ENCODE measurements at places on chromosomes 12 and 14.

DNA sequence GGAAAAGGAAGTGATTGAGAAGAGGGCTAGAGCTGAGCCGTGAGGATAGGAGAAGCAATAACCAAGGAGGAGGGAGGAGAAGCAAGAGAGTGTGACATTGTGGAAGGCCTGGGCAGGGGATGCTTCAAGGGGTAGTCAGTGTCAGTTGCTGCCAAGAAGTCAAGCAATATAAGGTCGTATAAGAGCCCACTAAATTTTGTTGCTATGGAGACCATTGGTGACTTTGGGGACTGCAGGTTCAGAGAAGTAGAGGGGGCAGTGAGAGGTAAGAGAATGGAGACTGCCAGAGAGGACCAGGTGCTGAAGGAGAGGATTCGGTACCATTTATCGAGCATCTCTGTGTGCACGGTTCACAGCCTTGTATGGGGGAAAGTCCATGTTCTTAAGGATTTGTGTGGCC, 3.1 kb upstream of the ATXN3 start:
- DNase-seq: no peak

DNA sequence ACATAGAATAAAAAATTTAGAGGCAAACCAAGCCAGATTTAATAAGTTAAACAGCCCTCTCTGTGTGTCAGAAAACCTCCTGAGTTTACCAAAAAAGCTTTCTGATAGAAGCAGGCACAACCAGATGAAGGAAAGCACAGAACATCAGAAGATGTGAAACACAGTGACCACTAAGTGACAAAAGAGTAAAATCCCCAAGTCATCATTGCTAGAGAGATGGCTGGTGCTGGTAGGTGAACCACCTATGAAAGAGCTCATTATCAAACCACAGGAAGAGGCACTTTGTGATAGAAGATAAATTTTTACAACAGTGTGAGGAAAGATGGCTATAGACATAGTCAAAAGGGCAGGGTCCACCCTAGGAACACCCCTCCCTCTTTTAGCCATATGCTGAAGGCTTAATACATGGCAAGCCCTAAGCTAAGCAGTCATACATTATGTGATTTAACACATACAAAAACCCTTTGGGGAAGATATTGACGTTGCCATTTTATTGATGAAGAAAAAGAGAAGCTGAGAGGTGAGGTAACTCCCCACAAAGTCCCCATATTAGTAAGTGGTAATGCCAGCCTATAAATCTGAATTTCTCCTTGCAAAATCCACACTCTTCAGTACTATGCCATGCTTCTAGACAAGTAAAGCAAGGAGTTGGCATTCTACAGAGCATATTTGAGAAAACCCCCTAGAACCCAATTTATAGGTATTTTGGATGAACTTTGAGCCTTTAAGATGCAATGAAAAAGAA, 449.9 kb downstream of the LRIG3 start:
- DNase-seq: no peak

GRCh38 chr12:127270193-127270592, 996.8 kb upstream of the TMEM132C start:
- no peak for DNase-seq

DNA sequence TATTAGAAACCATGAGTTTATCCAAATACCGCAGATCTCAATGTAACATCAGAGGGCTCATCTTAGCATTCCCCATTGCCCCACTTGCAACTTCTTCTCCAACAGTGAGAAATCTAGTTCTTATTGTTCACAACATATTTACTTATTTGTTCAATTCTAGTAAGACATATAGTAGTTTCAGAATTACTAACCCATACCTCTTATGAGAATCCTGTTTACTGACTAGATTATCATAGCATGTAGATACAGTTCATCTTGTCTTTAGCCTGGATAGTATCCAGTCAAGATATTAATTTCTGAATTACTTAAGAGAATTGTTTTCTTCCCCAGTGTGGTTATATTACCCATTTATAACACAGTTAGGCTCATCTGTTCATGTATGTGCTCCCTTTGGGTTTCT, 80.6 kb downstream of the NIN start:
- DNase-seq: no peak

GRCh38 chr12:93243689-93244513, 133.8 kb upstream of the NUDT4 start:
- no peak for DNase-seq

- DNase-seq: no peak
Observed at GRCh38 chr12:5562581-5562980, 130.7 kb downstream of the NTF3 start.

DNA sequence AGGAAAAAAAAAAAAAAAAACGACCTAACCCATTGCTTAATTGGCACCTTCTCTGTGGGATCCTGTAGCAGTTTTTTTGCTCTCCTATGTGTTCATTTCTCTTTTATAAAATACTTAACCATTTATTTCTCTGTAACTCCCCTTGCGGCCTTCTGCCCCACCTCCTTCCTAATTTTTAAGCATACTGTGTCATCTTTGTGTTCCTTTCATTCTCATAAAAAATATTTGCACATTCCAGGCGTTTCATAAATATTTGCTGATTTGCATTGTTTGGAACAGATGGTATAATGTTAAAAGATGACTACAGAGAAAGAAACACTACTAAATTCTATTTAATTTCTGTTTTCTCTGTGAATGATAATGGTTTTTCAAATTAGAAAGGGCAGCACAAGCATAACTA, 77.9 kb downstream of the NPAS3 start:
- no peak for DNase-seq

DNA sequence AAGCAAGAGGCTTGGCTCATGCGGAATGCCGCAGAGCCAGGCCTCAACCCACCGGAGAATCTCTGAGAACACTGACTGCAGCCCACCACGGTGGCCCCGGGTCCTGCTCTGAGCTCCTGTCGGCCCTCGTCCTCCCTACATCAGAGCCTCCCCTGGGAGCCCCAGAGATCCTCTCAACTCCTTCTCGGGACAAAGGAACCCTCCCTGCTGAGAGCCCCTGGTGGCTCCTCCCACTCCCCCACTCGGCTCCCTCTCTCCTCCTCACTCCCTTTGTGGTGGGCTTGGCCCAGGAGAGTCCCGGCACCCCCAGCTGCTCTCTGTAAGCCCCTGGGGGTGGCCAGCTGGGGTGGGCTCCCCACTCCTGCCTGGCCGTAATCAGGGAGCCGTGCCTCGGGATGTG, 11.1 kb upstream of the INF2 start:
- DNase-seq: peak; percentile 72

DNA sequence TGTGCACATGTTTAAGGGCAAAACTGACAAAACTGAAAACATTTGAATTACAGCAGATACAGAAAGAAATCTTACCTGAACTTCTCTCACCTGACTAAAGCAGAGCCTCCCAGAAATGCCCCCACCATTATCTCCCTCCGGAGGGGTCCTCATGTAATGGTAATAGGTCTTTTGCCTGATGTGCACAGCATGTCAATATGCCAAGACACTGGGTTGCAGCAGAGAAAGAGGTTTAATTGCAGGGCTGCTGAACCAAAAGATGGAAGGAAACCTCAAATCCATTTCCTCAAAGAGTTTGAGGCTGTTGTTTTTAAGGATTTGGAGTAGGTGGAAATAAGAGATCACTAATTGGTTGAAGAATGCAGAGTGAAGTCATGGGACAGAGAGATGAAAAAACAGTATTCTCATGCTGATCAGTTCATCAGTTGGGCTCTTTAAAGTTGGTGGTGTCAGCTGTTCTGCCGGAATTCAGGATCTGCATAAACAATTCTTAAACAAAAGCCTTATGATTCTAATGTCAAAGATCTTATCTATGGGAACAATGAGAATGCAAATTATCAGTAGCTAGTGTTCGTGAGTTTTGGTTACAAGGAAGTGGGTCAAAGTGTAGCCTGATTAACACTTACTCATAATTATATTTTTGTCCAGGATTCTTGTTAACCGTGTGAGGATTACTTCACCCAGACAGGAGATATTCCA, 18.2 kb downstream of the ANG start:
- DNase-seq: no peak

GRCh38 chr12:123659996-123660727, 10.8 kb upstream of the TCTN2 start:
- no peak for DNase-seq

GRCh38 chr12:111756681-111757080, 10.1 kb upstream of the ALDH2 start:
- no peak for DNase-seq

- no peak for DNase-seq
Observed at GRCh38 chr12:67220065-67220464, 49.1 kb upstream of the CAND1 start.

- DNase-seq: no peak
Observed at GRCh38 chr14:56390859-56391258, 188.7 kb upstream of the TMEM260 start.

- no peak for DNase-seq
Observed at GRCh38 chr12:16844875-16845274, 238.9 kb upstream of the LMO3 start.

DNA sequence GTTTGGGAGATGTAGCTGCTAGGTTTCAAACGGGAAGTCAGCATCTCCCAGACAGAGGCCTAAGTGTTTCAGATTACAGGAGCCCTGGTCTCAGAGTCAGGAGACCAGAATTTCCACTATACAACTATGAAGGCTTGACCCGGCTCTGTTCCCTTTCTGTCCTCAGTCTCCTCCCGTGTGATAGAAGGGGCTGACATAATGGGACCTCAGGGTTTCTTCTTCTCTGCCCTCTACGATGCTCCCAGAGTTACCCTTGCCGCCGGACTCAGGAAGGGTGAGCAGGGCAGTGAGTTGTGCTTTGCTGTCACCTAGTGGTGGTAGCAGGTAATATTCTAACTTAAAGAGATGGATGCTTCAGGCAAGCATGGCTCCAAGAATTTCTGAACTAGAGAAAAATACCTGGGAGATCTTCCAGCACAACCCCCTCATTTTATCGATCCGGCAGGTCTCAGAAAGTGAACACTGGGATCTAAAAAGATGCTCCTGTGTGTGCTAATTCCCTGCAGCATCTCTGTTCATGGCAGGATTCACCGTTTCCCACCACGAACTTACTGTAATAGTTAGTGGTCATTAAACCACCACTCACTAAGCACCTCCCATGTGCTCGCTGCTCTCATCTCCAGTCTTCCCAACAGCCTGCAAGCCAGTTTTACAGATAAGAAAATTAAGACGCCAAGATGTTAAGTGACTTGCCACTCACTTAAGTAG, 84.4 kb downstream of the VWF start:
- DNase-seq: peak; percentile 83

DNA sequence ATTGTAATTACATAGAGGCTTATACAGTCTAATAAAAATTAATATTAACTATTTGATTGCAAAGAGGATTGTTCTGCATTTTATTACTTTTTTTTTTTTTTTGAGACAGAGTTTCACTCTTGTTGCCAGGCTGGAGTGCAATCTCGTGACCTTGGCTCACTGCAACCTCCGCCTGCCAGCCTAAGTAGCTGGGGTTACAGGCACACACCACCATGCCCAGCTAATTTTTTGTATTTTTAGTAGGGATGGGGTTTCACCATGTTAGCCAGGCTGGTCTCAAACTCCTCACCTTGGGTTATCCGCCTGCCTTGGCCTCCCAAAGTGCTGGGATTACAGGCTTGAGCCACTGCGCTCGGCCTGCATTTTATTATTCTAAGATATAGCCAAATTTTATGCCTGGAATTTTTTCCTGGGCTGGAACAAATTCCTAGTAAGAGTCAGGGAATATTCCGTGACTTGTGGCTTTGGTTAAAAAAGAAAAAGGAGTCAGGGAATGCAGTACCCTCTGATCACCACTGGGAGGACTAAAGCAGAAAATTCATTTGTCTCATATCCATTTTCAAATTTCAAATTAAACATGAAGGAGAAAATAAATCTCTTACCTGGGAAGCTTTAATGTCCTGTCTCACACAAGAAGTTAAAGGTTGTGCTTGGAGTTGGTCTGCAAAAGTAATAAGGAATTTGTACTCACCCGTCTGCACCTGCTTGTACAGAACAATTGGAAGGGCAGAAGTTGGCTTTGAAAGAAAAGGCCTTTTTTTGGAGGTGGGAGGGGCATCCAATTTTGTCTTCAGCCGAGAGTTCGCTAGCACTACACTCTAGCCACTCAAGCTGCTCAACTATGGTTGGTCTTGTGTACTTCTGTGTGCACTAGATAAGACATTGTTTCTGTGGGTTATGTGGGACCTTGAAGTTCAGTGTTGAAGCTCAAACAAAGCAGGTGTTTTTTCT, 8.7 kb downstream of the MARK3 start:
- no peak for DNase-seq

DNA sequence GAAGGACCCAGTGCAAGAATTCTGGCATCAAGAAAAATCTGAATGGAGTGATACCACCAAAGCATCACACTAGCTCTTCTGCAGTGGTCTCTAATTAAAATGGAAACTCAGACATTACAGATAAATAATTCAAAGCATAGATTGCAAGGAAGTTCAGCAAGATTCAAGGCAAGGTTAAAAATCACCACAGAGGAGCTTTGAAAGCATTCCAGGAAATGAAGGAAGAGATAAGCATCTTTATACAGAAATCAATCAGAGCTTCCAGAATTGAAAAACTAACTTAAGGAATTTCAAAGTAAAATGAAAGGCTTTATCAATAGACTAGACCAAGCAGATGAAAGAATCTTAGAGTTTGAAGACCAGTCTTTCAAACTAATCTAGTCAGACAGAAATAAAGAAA, 20.4 kb upstream of the GLIPR1 start:
- no peak for DNase-seq

GRCh38 chr14:28879573-28879996, 113.0 kb downstream of the FOXG1 start:
- peak; percentile 50 for DNase-seq

DNA sequence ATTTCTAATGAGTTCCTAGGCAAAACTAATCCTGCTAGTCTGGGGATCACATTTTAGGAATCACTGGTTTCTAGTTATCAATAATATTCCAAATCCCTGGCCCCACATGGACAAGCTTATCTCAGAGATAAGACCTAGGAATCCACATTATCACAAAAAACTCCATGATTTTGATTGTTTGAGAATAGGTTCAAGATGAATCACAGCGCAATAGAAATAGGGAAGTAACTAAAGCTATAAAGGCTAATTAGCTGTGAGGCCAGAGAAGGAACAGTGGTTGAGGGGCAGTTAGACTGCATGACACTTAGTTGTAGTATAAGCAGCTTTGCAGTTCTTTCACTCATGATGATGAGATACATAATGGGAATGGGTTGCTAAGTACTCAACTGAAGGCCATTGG, 13.1 kb upstream of the ATP5F1B start:
- DNase-seq: no peak

DNA sequence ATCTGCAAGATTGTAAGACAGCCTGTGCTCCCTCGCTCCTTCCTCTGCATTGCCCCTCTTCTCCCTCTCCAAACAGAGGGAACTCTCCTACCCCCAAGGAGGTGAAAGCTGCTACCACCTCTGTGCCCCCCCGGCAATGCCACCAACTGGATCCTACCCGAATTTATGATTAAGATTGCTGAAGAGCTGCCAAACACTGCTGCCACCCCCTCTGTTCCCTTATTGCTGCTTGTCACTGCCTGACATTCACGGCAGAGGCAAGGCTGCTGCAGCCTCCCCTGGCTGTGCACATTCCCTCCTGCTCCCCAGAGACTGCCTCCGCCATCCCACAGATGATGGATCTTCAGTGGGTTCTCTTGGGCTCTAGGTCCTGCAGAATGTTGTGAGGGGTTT, 37.4 kb downstream of the DAD1 start:
- no peak for DNase-seq

Data from ecto neural progenitor cell (in vitro differentiated cells).